ENCODE measurements at places on chromosomes 2 and 18.

GRCh38 chr2:33597026-33597425 lies 2.1 kb downstream of the FAM98A start:
- no peak for DNase-seq

- DNase-seq, result no peak
Measured at GRCh38 chr2:43798300-43798699, 24.5 kb downstream of the DYNC2LI1 start.

DNA sequence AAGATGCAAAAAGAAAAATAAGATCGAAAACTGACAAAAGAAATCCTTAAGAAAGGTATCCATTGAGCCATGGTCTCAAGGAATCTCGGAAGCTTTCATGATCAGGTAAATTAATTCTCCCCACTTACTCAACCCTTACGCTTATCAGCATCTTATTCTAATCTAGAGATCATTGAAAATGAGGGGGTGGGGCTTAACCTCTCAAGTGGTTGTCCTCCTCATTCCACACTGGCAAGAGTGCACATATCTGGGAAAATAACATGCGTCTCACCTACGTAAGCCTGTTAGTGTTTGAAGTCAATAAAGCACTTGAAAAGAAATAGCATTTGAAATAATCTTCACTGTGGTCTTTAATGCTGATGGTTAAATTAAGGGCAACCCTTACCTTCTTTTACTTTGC lies 82.5 kb upstream of the NEUROD1 start:
- no peak for DNase-seq

DNA sequence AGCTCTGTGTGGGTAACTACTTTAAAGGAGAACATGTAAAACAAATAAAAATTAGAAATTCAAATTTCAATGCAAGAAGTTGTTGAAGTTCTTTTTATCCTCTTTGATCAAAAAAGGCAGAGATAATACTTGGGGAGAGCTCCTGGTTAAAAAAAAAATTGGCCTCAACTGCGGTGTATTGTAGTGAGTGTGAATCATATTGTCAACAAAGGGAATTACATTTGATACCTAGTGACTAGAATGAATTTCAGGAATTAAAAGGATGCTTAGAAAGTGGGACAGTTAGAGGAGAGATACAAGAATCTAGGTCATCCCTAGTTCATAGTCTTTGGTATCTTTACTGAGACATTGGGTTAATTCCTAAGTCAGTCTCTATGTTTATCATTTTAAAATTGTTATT lies 473.0 kb downstream of the CCDC85A start:
- no peak for DNase-seq

DNA sequence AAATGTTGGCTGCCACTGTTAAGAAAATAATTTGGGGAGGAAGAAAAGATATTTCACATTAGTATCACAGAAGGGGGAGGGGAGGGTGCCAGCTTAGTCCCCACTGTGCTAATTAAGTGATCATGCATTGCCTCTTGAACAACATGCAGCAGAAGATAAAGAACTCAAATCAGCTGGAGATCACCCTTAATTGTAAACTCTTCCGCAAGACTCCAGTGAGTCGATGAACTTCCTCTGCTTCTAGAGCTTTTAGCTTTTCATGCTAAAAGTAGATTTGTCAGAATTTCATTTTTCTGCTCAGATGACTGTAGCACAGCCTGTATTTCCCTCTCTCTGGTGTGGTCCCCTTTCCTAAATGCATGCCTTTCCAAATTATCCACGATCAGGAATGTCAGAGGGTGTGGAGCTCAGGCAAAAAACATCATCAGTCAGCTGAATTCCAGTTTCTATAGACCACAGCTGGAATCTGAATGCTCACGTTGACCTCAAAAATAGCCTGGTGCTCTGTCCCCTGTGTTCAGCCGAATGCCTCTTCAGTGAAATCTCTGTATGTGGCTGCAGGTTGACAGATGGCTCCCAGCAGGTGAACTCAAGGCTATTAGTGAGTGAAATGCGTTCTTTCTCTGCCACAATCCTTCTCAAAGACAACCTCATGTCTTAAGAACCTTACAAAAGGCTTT lies 156.8 kb upstream of the UNC80 start:
- no peak for DNase-seq

DNA sequence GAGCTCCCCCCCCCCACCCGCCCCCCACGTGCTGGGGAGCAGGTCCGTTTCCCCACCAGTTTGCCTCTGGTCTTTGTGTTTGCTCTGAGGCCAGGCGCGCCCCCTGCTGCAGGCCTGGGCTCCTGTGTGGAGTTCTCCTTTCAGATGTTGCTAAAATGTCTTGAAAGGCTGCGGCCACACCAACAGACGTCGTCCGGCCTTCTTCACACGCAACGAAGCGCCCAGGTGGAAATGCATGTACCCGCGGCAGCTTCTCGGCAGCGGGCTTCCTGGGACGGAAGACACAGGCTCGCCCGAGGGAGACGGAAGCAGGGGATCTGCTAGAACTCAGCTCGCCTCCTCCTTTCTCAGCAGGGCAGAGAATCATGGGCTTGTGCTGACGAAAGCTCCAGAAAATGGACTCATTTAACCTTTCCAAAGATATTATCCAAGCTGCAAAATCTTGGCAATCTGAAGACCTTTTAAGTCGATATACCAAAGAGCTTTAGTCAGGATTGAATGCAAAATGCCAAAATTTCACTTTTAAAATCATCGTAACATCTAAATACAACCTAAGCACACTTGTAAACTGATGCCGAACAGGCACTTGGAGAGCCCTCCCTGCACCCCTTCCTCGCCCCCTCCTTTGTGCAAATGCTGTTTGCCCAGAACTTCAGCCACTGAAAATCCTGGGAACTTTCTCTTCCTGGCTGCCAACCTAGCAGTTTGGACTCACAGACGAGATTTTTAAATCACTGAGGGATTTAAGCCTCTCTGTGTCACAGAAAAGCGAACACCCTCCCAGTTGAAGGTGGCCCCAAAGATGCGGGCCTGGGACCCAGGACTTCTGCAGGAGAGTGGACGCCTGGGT lies 125.5 kb upstream of the ZNF516 start:
- peak; percentile 55 for DNase-seq
